ENCODE measurements at places on chromosomes 12 and 14.
A peak's percentile ranks its signal among the peaks of the same experiment; 100 is the strongest.

GRCh38 chr12:131747276-131748177, 36.6 kb downstream of the SFSWAP start:
- DNase-seq: no peak

GRCh38 chr12:108772891-108773797, 41.8 kb upstream of the CORO1C start:
- no peak for DNase-seq

- no peak for DNase-seq
Observed at GRCh38 chr12:96948782-96949181, 41.7 kb downstream of the NEDD1 start.

- peak; percentile 48 for DNase-seq
Observed at GRCh38 chr12:95767703-95768102, 22.9 kb downstream of the NTN4 start.

GRCh38 chr14:21498540-21499526, 12.3 kb downstream of the METTL3 start:
- DNase-seq: peak; percentile 58

DNA sequence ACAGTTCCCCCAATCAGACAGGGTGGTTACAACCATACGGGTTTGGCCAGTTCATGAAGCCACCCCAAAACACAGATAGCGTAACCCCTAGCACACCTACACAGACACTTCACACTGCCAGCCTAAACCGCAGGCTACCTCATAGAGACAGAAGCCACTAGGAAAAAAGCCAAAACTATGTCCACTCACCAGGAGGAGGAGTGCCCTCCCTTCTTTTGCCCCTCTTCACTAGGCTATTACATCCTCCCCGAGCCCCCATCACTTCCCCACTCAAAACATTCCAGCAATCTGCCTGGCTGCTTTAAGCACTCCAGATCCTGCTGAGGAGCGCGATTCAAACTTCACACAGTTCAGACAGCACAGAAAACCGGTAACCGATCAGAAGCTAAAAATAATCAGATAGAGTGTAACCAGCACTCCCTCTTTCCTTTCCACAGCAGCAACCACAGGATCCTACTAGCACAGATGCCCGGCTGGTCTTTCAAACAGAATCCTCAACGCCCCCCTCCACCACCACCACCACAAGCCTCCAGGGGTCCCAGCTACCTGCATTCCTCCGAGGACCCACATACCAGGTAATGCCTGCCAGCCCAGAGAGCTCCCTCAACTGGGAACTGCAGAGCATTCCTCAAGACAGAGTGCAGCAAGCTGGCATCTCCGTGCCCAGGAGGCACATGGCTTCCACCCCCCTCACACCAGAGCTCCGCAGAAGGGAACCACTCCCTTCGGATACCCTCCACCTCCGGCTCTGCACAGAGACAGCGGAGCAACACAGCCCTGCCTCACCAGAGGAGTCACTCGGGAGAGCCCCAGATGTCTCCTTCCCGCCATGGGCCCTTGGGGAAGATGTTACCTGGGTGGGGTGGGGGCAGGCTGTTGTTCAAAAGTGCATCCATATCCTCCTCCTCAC, 1.5 kb downstream of the CHD4 start:
- peak; percentile 52 for DNase-seq

DNA sequence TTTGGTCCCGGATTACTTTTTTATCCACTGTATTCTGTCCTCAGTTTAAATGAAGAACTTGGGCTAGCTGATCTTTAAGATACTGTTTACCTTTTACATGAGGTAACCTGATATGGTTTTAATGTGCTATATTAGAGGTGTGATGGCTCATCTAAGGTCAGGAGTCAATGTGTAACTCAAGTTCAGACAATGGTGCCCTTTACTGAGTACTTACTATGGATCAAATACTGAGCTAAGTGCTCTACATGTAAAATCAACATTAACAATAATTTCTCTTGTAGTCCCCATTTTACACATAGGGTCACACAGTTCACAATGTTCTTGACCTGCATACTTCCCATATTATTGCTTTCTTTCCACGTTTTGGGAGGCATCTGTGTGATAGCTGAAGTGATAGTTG, 79.2 kb downstream of the CEP83 start:
- DNase-seq: no peak

DNA sequence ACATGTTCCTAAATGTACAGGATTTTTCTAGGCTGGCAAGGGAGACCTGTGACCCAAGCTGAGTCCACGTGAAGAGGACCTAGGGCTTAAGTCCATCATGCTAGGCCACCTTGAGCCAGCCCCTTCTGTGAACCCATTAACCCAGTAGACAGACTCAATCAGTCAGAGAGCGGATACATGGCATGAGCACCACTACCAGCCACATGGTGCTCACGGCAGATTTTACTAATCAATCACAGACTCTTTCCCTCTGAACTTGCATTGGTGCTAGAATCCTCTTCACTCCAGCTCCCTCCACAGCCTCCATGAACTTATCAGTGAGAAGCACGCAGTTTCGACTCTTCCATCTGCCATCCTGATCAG, 9.0 kb downstream of the PHETA1 start:
- no peak for DNase-seq

DNA sequence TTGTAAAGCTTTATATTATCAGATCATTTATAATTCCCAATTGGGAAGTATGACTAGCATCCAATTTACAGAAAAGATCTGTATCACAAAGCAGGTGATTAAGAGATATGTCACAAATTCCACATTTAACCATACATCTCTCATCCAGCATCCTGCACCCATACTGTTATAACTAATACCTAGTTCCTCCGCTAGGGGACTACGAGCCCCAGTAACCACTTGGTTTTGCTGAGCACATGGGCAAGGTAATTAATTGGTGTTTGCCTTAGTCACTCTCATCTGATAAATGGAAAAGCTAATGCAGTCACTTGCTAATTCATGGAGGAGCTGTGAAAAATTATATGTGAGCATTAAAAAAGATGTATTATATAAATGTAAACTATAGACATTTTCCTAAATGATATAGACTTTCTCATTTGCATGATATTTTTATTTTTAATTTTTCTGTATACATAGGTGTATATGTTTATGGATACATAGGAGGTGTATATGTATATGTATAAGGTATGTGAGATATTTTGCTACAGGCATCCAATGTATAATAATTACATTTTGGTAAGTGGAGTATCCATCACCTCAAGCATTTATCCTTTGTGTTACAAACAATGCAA, 1031.8 kb downstream of the GALC start:
- peak; percentile 15 for DNase-seq

DNA sequence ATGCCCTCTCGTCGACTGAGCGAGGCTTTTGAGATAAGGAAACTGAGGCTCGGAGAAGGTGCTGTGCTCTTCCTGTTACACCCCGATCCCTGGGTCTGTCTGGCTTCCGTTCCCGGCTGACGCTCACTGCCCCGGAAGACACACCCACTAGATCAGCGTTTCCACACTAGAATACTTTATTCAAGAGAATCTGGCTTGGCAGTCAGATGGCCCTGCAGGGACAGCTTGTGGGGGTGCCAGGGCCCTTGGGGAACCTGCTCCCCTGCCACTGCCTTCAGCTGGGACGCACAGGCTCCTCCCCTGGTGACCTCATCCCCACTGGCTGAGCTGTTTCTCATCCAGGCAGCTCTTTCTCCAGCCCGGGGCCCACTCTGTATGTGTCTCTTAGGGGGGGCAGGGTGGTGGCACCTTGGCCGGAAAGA, 13.7 kb downstream of the PGF start:
- DNase-seq: peak; percentile 72

- DNase-seq: no peak
Observed at GRCh38 chr12:52059582-52060497, 8.6 kb downstream of the NR4A1 start.

DNA sequence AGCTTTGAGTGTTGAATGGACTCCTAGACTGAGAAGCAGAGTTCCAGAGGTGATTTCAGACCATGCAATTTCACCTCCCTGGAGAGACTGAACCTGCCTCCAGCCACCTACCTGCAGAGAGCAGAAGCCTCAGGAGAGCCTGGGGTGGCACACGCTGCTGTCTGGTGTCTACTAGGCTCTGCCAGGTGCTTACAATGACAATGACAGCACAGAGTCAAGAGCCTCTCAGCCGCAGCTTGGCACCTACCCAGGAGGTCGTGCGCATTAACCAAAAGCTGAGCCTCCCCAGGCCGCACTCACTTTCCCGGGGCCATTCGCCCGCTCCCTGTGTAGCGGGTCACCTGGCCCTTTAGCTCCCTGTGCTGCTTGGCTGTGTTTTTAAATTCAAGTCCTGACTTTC, 63.2 kb downstream of the TESC start:
- DNase-seq: no peak

DNA sequence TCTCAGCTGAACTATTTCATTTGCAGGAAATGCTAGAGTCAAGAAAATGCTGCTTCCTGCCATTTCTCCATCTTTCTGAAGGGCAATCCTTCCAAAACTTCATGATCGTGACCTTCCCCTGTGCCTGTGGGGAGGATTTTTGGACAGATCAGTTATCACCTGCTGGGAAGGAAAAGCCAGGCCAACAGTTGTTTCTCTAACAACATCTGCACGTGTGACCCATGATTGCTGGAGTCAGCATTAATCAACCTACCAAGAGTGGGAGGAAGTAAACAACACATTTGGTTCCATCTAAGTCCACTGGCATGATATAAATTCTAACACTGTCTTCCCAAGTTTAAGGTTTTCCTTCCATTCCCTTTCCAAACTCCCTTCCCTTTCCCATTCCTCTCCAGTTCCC, 172.7 kb downstream of the APAF1 start:
- DNase-seq: no peak

DNA sequence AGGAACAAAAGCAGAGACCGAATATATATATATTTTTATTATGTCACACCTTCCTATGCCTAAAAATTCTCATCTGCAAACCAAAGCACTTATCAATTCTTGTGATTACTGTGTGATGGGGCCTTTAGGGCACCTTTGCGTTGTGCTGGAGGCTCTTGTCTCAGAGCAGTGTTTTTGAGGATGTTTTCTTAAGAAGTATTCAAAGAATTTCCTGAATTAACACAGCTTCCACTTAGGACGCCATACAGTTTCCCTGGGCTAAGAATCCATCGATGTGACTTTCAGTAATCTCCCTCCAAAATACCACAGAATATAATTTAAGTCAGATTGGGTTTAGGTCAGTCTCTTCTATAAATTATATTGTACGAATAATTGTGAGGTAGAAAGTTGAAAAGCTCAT, 22.0 kb upstream of the HIF1A start:
- DNase-seq: peak; percentile 45

DNA sequence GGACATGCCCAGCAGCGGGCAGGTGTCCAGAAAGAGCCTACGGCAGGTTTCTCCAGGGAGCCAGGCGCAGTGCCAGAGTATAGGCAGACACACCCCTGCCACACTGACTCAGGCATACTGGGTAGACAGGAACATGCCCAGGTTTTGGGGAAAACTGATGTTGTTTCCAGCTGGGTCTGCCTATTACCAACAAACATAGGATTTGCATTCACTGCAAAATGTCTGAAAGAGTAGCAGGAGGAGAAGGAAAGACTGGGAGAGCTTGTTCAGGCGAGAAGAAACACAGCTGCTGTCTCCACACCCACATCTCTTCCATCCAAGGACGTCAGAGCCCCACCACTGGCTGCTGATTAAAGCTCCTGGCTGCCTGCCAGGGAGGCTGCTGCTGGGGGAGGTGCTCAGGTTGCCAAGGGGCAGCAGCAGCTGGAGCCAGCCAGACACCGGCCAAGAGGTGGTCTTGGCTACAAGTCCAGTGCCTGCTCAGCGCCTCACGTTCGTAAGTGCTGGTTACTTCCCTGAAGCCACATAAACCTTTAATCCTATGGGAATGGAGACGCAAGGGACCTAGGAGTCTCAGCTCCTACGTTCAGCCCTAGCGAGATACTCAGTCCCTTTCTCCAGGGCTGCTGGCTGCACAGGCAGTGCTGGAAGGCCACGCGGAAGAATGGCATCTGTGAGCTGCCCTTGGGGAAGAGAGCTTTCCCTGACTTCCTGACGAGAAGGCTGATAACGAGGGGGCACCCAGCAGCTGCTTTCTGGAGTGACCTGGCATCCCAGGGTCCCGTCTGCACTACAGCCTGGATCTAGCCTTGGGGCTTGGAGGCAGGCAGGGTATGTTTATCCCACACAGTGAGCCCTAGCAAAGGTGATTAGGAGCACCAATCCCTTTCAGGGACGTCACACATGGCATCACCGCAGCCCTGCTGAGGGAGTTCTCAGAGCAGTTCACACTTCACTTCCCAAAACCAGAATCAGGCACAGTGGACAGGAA, 58.1 kb downstream of the PLEKHG3 start:
- DNase-seq: peak; percentile 84

DNA sequence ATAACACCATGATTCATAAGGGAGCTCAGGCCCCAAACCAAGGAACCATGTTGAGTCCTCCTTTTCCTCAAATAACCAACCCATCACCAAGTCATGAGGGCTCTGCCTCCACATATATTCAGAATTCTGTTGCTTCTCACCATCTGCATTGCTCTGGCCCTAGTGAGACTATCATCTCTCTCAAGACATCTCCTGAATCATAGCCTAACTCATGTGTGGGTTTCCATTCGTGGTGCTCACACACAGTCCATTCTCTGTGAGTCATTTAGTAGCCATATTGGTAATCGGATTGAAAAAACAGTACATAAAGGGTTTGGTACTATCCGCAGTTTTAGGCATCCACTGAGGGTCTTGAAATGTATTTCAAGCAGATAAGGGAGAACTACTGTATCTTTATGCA, 5.1 kb upstream of the SLC38A2 start:
- peak; percentile 52 for DNase-seq

- no peak for DNase-seq
Observed at GRCh38 chr12:111428081-111428727, 22.5 kb downstream of the SH2B3 start.

DNA sequence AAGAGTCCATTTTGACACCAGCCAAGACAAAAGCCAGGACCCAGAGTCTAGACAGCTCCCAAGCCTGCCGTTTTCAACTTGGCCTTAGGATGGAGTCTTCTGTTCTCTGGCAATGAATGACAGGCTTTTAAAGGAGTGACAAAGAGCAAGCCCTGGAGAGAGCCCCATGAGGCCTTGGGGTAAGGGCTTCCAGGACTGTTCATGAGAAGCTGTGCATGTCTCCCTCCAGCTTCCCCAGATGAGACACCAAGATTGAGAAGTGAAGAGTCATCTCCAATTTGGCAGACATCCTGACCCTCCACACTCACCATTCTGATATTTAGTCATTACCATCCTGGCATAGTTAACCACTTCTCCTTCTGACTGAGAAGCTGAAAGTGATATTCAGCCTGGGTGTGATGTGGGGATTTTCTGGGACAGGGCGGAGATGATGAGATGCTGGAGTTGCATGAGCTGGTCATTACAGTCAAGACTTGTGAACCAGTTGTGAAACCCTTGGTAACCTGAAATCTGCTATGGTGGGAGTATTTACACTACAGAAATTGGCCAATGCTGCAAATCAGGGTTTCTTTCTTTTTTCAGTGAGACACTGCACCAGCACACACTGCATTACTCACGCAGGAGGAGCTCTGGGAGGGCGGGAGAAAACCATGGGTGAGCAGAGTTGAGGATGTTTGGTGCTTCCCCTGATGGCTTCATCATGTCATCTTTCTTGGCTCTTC, 77.8 kb downstream of the VCPKMT start:
- peak; percentile 100 for DNase-seq
